ENCODE measurements at places on chromosomes 1 and 21. TPM values are rescaled to one million over a fixed set of nuclear protein-coding genes. Genes with fewer than 3 reads are reported as not detected.

Gene ALX3
- total RNA-seq = not detected

Gene KTI12
- 3.3 TPM for total RNA-seq

Gene PDC
- not detected for total RNA-seq

Gene COL9A2
- 0.83 TPM for total RNA-seq

Gene TRIM67
- total RNA-seq = not detected

Gene CFHR3
- total RNA-seq = not detected

Gene LENEP
- total RNA-seq = not detected

Gene PTGER3
- total RNA-seq = 5.1 TPM

Gene UBR4
- total RNA-seq = 56.1 TPM

Gene SLC1A7
- 0.49 TPM for total RNA-seq

Gene ZSWIM5
- total RNA-seq = 1.0 TPM

Gene PGLYRP4
- total RNA-seq = not detected

Gene RAP1GAP
- total RNA-seq = 4.4 TPM

Gene WDR64
- total RNA-seq = not detected

Gene B3GALT5
- 0.21 TPM for total RNA-seq

Gene SPRR2A
- not detected for total RNA-seq

Gene RHOU
- total RNA-seq = 16.3 TPM

Gene HTR6
- total RNA-seq = not detected

Gene SFT2D2
- 12.5 TPM for total RNA-seq

Gene VWA5B1
- not detected for total RNA-seq

Gene GPA33
- 0.50 TPM for total RNA-seq

Gene OPRD1
- total RNA-seq = not detected

Gene C8A
- total RNA-seq = not detected

Gene ZNF124
- total RNA-seq = 13.3 TPM

Gene HSPB7
- 2,598 TPM for total RNA-seq

Gene CA14
- 0.56 TPM for total RNA-seq

Gene ADGRB2
- 10.8 TPM for total RNA-seq

Gene NUDT4B
- total RNA-seq = 1.4 TPM

Gene IFI44
- 6.9 TPM for total RNA-seq

Gene FOXD3
- 0.71 TPM for total RNA-seq

Gene BTBD8
- 5.2 TPM for total RNA-seq

Gene AQP10
- 0.23 TPM for total RNA-seq

Gene DYNLT4
- 0.70 TPM for total RNA-seq

Gene TEX38
- not detected for total RNA-seq

Gene SPATA1
- 1.1 TPM for total RNA-seq

Gene METTL25B
- 18.9 TPM for total RNA-seq

Gene USP25
- total RNA-seq = 45.7 TPM

Gene FAM177B
- total RNA-seq = 0.16 TPM

Gene GJA4
- 22.5 TPM for total RNA-seq

Gene IFNAR1
- 27.9 TPM for total RNA-seq

Gene RASAL2
- 112 TPM for total RNA-seq

Gene TEDDM1
- total RNA-seq = not detected

Gene CD34
- 43.6 TPM for total RNA-seq

Gene TDRD10
- total RNA-seq = 1.7 TPM

All from heart left ventricle (tissue), 16 donors.